CD4-positive, alpha-beta T cell (primary cell): ENCODE measurements at places on chromosomes 2 and 18.

DNA sequence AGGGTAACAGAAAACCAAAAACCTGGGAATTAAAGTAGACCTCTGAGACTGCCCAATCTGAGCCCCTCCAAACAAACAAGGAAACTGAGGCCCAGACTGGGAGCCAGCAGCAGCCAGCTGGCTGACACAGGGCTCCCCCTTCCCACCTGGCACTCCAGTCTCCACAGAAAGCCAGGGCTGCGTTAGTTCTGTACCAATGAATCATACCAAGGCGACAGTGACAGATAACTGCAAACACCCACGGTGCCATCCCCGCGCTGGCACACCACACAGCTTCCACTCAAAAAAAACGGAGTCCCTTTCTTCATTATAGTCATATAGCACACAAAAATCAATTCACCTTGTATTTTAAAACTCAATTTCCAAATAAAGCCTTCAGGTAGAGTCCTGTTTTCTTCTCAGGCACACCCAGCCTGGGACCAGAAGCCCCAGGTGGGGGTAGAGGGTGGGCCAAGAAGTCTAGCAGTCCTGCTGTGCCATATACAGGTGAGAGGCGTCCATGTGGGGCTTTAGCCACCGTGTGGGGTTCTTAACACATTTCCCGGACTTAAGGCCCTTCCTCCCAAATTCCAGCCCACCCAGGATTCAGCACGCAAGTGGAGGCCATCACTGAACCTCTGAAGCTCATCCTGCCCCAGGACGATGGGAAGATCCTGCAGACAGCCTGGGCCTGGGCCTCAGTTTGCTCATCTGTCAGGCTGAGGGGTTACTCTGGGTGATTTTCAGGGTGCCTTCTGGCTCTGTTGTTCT, 1.2 kb downstream of the PER2 start:
- DNase-seq: no peak

GRCh38 chr2:24087032-24087431, 2.4 kb upstream of the TP53I3 start:
- no peak for DNase-seq

GRCh38 chr2:13581471-13581870, 864.7 kb downstream of the TRIB2 start:
- no peak for DNase-seq

GRCh38 chr2:75310876-75311275, 111.6 kb upstream of the TACR1 start:
- no peak for DNase-seq

- no peak for DNase-seq
Measured at GRCh38 chr18:74216661-74217110, 68.4 kb downstream of the TIMM21 start.

GRCh38 chr2:201149064-201149820, 33.3 kb downstream of the CFLAR start:
- no peak for DNase-seq

GRCh38 chr18:61607867-61608266, 274.6 kb downstream of the CDH20 start:
- DNase-seq: no peak

DNA sequence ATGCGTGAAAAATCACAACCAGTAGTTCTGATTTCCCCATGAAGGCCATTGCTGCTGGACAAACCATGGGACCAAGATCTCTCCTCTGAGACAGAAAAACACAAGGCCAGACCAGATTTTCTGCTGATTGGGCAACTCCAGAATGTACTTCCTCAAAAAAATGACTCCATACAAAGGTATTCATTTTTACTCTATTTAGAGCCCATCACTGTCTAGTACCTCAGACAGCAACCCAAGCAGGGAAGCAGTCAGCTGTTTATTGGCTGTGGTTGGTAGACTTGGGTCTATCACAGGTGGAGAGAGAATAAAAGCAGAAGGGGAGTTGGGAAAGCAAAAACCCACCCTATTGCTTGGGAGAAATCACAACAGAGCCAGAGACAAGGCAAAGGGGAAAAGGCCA, 219.9 kb downstream of the PIK3C3 start:
- no peak for DNase-seq

GRCh38 chr18:48815179-48815515, 135.6 kb downstream of the SMAD7 start:
- DNase-seq: no peak

DNA sequence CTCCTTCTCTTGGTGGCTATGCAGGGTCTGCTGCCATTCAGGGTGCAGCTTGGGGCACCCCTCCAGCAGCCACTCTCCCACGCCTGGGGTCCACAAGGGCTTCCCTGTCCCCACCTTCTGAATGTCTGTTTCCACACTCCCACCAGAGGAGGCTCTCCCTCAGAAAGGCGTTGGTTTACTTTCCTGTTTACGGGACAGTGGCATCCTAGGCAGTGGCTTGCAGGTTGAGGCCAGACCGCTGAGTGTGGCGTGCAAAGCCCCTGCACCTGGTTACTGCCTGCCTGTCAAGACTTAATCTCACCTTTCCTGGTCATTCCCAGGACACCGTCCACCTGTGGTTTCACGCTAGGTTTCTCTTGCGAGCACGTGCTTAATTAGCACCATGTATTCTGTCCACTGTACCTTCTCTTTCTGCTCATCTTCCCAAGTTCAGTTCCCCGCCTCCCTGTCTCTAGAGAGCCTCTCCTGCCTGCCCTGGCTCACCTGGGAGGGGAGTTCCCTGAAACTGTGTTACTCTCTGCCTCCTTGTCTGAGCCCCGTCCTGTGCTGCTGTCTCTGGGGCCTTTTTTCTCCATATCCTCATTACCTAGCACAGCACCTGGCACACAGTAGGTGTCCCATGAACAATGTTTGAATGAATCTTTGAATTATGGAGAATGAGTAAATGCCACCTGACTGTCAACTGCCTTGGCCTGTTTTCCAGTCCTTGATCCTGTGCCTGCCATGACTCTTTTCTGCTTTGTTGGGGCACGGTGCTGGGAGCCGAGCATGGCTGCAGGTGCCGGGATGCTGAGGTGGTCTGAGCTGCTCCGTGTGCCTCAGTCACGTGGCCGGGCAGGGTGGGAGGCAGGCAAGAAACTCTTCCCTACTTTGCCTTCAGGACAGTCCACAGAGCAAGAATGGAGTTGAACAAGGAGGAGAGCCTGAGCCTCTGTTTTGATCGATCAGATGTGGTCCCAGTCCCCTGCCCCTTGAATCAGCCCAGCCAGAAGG, 56.4 kb downstream of the ARHGEF4 start:
- no peak for DNase-seq

- no peak for DNase-seq
Measured at GRCh38 chr2:60515721-60516226, 37.7 kb downstream of the BCL11A start.

- DNase-seq: no peak
Measured at GRCh38 chr2:23510471-23510870, 125.5 kb downstream of the KLHL29 start.

DNA sequence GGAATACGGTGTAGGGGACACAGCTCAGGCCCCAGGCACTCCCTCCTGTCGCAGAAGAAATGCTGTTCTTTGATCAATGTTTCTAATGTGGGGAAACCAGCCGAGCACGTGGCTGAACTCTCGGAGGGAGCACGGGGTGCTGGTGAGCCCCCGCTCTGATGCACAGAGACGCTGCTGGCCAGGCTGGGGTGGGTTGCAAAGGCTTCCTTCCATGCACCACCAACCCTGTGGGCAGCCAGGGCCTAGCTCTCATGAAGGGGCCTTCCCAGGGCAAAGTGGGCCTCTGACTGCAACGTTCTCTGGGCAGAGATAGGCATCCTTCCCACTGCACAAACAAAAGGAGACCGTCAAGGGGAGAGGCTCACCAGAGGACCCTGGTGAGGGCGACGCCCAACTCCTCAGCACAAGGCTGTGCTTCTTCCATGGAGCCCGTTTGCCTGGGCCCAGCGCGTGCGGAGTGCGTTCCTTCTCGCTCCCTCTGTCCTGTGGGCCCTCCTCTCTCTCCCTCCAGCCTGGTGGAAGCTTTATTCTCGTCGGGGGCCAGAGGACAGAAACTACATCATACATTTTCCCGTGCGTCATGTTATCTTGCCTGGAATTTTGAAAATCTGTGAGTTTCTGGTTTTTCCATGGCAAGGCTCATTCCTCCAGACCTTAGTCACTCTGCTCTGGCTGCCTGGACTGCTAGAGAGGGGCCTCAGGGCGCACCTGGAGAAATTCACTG, 61.1 kb upstream of the SP3 start:
- no peak for DNase-seq

DNA sequence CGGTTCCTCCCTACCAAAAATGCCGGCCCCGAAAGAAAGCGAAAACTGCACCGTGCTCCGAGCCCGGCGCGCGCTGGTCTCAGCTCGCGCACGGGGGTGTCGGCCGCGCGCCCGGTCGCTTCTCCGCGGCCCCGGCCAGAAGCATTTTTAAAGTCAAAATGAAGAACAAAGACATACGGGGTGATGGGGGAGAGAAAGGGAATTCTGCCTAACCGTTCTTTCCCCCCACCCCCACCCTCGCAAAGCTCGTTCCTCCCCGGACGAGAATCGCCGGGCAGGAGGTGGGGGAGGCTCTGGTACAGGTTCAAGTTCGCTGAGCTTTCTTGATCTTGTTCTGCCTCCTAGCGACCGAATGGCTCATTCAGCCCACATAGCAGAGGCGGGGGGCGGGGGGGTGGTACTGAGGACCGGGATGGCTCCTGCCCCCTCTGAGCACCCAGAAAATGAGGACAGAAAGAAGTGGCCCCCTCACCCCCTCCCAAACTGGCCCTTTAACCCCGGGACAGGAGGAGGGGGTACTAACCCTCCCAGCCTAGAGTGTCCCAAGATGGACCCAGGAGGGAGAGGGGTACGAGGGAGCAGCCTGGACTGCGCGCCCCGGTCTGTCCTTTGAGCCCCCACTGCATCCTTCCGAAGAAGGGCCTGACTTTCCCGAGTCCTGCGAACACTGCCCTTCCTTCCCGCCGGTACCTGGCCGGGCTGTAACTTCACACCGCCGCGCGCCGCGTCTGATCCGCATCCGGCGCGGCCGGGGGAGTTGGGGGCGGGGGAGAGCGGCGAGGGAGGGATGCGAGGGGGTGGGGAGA, 3.1 kb downstream of the BCL11A start:
- DNase-seq: peak; percentile 76

- DNase-seq: no peak
Measured at GRCh38 chr2:8996006-8996405, 7.5 kb downstream of the MBOAT2 start.

GRCh38 chr2:44477657-44478414, 116.1 kb downstream of the CAMKMT start:
- DNase-seq: no peak

GRCh38 chr2:49004036-49004626, 150.2 kb downstream of the FSHR start:
- DNase-seq: no peak

DNA sequence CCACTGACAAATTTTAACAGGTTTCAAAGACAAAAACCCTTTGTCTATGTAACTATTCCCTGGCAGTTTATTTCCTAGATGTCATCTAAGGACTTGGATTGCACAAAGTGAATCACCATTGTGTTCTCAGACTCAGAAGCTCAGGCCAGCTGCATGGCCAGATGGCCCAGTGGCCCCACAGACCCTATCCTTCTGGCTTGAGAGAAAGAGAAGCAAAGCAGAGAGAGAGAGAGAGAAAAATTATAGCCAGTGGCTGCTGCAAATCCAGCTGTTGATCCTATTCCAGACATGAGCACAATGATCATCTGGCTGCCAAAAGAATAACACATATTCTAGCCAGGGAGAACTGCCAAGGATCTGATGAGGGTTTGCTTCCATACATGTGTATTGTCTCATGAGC, 25.8 kb downstream of the CTLA4 start:
- no peak for DNase-seq

DNA sequence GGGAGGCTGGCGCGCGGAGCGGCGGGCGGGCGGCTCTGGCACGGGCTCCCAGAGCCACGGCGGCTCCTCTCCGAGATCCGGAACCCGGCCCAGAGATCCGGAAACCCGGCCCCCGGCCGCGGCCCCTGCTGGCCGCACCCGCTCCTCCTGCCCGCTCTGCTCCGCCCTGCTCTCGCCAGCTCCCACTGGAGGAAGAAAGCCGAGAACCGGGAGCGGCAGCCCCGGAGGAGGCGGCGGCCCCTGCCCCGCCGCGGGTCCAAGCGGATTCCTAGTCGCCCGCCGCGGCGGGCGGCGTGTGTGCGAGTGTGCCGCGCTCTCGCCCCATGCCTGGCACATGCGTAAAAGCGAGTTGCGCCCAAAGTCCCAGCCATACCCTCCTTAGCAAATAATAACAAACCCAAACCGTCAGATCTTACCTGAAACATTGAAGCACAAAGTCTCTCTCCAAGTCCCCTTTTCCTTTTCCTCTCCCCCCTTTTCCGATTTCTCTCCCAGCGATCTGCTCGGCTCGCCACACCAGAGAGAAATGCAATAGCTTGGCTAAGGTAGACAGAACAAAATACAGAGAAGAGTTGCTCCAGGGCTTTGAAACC, 108.7 kb upstream of the KCTD1 start:
- no peak for DNase-seq

DNA sequence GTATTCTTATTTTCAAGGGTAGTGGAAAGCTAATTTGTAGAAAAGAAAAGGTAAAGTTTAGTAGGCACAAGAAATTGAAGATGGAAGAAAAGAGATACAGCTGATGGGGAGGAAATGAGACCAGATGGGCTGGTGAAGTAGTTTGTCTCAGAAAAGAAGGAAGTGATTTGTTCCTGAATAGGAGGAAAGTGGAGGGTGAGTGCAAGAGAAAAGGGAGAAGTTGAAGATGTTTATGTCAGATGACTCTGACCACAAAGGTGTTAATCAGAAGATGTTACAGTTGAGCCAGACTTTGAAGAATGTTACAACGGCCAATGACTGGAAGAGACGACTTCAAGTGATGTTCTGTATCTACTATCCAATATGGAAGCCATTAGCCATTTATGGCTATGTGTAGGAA, 21.2 kb downstream of the ZSCAN30 start:
- DNase-seq: no peak

DNA sequence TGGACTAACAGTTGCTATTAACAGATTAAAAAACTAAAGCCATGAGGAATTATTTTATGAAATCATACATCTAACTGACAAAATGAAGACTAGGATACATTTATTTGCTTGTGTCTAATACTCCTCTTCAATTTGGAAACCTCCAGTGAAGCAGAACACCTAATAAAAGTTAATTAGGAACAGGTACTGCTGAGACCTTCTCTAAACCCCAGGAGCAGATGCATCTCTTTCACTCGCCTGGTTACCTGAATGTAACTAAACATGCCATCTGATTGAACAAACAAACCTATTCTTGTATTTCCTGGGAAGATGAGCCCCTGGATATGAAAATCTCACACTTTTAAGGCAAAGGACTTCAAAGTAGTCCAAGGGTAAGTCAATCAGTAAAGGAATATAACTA, 898.2 kb downstream of the NRXN1 start:
- DNase-seq: no peak

DNA sequence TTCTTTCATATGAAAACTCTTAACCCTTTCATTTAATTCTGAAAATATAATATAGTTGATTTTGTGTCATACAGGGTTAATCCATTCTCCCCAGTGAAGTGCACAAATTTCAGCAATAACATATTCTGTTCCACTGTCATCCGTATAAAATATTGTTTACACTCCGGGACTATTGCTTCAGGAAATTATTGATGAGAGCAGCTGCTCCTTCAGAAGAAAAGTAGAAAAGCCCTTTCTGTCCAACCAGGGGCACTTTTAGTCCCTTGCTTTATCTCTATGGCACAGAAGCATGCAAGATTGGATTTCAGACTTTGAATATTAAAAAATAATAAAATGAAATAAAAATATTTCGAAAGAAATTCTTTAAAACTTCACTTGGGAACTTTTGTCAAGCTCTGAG, 535.7 kb upstream of the SLC39A10 start:
- no peak for DNase-seq

GRCh38 chr2:200863782-200864175, 679 bp downstream of the CLK1 start:
- no peak for DNase-seq
